ENCODE measurements at places on chromosomes 3 and 15. TPM values are rescaled to one million over a fixed set of nuclear protein-coding genes. Genes with fewer than 3 reads are reported as not detected.

Gene UBR1
- total RNA-seq, result 64.3 TPM

Gene EPHA3
- total RNA-seq, result 1.7 TPM

Gene NDN
- 22.9 TPM for total RNA-seq

Gene TMEM158
- total RNA-seq, result 5.6 TPM

Gene SLC25A36
- 91.2 TPM for total RNA-seq

Gene SLC38A3
- not detected for total RNA-seq

Gene COLQ
- total RNA-seq, result 0.36 TPM

Gene ADIPOQ
- total RNA-seq, result under 0.01 TPM

Gene KCNAB1
- 0.63 TPM for total RNA-seq

Gene SLC22A14
- total RNA-seq, result 0.09 TPM

Gene CDCP1
- total RNA-seq, result 5.1 TPM

Gene PP2D1
- total RNA-seq, result not detected

Gene LINGO1
- under 0.01 TPM for total RNA-seq

Gene MYL3
- total RNA-seq, result not detected

Gene HESX1
- total RNA-seq, result 0.19 TPM

Gene CLDN1
- 0.47 TPM for total RNA-seq

Gene CNTN3
- 0.38 TPM for total RNA-seq

Gene LOXL1
- 20.2 TPM for total RNA-seq

Gene TRIM59
- 20.3 TPM for total RNA-seq

Gene CCR3
- total RNA-seq, result not detected

Gene TGM4
- total RNA-seq, result 0.09 TPM

Gene KLHDC8B
- 29.3 TPM for total RNA-seq

Gene REC114
- not detected for total RNA-seq

Gene SYNPR
- not detected for total RNA-seq

Gene STRA6
- total RNA-seq, result not detected

Gene SPRED1
- total RNA-seq, result 29.2 TPM

Gene PARP15
- 0.18 TPM for total RNA-seq

Gene ANKUB1
- total RNA-seq, result not detected

Gene CPLX3
- total RNA-seq, result not detected

Gene CYP1A2
- not detected for total RNA-seq

Gene ERC2
- total RNA-seq, result 1.1 TPM

Gene VGLL3
- 28.0 TPM for total RNA-seq

Gene ZIC4
- not detected for total RNA-seq

Gene TIGIT
- total RNA-seq, result not detected

Gene PIERCE2
- total RNA-seq, result 0.94 TPM

Gene SLC9C1
- total RNA-seq, result 0.09 TPM

Gene AMOTL2
- total RNA-seq, result 70.4 TPM

Gene KIF23
- total RNA-seq, result 18.1 TPM

Gene FGF12
- total RNA-seq, result 0.28 TPM

Gene GOLGA8F
- total RNA-seq, result not detected

Gene SAMMSON
- total RNA-seq, result not detected

Gene DZIP1L
- total RNA-seq, result 15.2 TPM

Gene SNAPC5
- 16.4 TPM for total RNA-seq

Gene TM6SF1
- total RNA-seq, result 31.8 TPM

Gene TADA3
- 28.4 TPM for total RNA-seq

Gene HRG
- not detected for total RNA-seq

Gene PCBP4
- total RNA-seq, result 22.4 TPM

Gene SH2D7
- total RNA-seq, result not detected

Gene RMDN3
- total RNA-seq, result 24.5 TPM

Gene RASL12
- total RNA-seq, result 0.09 TPM

Gene TF
- under 0.01 TPM for total RNA-seq

Gene TAMM41
- total RNA-seq, result 3.5 TPM

Gene AADACL2
- total RNA-seq, result not detected

Gene TOMM70
- 33.6 TPM for total RNA-seq

Gene TPRG1
- 0.27 TPM for total RNA-seq

Gene IL5RA
- total RNA-seq, result not detected

Gene SCAPER
- total RNA-seq, result 6.1 TPM

Gene PLSCR5
- not detected for total RNA-seq

Gene BLM
- total RNA-seq, result 2.4 TPM

All from endothelial cell of coronary artery (primary cell).